Renal cortex interstitium (tissue), 15 donors: ENCODE measurements at places on chromosomes 16 and 17. TPM values are rescaled to one million over a fixed set of nuclear protein-coding genes. Genes with fewer than 3 reads are reported as not detected.

Gene MSLN
- polyA plus RNA-seq, result 36.0 TPM

DNA sequence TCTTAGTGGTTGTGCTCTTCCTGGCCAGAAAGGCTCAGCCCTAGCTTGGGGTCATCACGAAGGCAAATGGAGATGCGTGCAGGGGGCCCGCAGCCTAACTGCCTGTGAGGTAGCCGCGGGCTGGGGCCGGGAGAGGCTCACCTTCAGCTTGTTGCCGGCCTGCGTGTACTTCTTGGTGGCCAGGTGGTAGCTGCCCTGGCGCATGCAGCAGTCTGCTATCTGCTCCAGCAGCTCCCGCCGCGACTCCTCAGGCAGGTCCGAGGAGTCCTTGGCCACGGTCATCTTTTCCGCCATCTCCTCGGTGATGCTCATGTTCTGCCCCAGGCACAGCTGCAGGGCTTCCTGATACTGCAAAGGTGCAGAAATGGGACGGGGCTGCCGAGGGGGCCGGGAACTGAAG, 13.0 kb upstream of the TMEM204 start:
- no peak for DNase-seq

Gene C17orf78
- polyA plus RNA-seq, result 0.06 TPM

DNA sequence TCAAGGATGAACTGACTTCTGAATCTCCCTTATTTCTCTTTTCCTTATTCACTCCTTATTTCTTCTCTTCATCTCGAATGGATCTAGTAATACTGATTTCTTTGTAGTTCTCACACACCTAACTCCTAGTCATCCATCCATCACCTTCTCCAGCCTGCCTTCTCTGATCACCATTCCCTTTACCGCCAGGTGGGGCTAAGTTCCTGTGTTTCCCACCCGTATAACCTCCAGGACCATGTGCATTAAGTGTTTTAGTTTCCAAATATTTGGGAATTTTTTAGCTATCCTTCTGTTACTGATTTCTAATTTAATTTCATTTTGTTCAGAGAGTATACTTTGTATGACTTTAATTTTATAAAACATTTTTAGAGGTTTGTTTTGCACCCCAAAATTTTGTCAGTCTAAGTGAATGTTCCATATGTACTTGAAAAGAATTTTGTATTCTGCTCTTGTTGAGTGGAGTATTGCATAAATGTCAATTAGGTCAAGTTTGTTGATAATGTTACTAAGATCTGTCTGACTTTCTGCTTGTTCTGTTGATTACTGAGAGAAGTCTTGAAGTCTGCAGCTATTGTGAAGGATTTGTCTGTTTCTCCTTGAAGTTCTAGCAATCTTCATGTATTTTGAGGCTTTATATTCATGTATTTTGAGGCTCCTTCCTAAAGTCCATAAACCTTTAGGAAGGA, 8.8 kb downstream of the BPTF start:
- no peak for DNase-seq

DNA sequence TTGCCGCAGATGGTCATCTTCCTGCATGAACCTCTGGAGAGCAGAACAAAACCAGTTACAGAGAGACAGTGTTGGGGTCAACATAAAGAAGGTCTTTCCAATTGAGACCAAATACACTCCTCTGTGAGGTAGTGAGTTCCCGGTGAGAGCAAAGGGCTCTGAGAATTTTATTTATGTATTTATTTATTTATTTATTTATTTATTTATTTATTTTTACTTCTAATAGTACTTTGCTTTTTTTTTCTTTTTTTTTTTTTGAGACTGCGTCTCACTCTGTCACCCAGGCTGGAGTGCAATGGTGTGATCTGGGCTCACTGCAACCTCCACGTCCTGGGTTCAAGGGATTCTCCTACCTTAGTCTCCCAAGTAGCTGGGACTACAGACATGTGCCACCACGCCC, 12.1 kb upstream of the COTL1 start:
- no peak for DNase-seq

Gene PRM2
- polyA plus RNA-seq, result not detected

GRCh38 chr17:5418858-5419355, 555 bp downstream of the NUP88 start:
- peak; percentile 56 for DNase-seq

Gene MAF
- 55.5 TPM for polyA plus RNA-seq

DNA sequence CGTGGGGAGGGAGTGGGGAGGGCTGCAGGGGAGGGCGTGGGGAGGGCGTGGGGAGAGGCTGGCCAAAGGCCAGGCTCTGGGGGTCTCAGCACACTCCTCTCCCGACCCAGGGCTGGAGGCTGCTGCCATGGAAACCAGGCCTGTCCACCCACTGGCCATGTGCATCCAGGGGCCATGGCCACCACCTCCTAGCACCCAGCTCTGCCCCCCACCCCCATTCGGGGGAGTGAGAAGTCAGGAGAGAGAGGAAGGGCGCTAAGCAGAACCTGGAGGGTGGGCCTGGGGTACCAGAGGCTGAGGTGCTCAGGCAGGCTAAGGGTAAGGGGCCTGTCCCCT, 29.6 kb downstream of the ENDOV start:
- DNase-seq, result no peak

DNA sequence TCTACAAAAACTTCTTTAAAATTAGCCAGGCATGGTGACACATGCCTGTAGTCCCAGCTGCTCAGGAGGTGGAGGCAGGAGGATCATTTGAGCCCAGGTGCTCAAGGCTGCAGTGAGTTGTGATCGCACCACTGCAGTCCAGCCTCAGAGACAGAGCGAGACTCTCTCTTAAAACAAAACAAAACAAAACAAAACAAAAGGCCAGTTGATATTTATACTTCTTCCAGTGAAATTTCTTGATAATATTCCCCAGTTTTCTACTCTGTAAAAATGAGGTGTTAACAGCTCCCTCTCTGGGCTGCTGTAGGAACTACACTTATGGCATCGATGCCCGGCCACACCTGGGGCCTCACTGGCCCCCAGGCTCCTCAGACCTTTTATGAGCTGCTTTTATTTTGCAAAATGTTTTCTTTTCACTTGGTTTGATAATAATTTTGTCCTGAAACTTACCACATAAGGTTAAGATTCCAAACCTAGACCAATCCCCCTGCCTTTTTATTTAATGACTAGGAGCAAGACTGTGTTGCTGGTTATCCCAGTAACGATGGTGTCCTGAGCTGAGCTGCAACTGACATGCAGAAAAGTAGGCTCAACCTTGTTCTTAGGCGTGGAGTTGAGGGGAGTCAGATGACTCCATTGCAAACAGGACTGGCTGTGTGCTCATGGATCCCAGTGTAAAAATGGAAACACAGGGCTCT, 17.6 kb downstream of the MAPK8IP3 start:
- DNase-seq, result peak; percentile 17

- DNase-seq, result no peak
Observed at GRCh38 chr16:11151156-11151884, 104.7 kb downstream of the SOCS1 start.

DNA sequence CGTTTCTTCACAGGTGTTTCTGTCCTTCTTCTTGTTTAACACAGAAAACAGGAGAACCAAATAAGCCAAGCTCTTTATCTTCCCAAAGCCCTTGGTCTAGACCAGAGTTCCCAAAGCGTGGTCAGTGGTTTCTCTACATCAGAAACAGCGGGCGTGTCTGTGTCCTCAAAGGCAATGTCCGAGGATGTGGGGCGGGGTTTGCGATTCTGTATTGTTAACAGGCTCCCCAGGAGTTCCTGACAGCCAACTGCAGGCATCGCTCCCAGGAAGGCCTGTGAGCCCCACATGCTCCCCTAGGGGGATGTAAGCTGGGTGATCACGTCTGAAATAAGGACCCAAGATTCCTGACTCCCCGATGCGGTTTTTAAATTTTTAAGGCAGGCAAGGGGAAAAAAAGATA, 28.4 kb upstream of the SLC25A19 start:
- DNase-seq, result no peak
